ENCODE measurements at places on chromosomes 1 and 21.

DNA sequence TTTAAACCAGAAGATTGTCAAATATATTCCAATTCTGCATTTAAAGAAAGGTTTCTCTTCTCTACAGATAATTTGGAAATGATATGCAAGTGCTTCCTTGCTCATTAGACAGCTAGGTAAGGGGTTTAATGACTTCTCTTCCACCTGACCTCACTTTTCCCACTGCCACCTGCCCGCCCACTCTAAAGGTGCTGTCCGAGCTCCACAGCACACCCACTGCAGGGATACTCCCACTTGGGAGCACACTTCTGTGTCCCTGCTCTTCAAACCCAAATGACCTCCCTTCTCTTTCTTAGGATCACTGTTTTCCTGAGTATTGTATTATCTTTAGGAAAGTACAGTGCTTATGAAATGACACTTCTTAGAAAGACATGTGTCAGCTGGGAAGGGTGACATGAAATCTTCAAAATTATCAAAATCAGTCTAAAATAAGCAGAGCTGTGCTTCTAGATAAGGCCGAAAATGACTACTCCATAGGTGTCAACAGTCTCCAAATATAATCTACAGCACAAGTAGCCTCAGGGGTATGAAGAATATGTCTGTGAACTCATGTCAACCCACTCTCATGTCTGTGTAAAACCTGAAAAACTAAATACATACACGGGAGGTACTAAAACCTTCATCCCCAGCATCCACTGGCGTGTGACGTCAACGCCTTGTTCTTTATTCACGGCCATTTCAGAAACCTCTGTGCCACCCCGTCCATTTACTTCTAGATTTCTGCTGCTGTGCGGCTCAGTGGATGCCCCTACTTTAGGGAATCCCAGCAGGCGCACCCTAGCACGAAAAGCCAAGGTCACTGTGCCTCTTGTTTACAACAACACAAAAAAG lies 71.0 kb downstream of the SLC45A1 start:
- no peak for DNase-seq

DNA sequence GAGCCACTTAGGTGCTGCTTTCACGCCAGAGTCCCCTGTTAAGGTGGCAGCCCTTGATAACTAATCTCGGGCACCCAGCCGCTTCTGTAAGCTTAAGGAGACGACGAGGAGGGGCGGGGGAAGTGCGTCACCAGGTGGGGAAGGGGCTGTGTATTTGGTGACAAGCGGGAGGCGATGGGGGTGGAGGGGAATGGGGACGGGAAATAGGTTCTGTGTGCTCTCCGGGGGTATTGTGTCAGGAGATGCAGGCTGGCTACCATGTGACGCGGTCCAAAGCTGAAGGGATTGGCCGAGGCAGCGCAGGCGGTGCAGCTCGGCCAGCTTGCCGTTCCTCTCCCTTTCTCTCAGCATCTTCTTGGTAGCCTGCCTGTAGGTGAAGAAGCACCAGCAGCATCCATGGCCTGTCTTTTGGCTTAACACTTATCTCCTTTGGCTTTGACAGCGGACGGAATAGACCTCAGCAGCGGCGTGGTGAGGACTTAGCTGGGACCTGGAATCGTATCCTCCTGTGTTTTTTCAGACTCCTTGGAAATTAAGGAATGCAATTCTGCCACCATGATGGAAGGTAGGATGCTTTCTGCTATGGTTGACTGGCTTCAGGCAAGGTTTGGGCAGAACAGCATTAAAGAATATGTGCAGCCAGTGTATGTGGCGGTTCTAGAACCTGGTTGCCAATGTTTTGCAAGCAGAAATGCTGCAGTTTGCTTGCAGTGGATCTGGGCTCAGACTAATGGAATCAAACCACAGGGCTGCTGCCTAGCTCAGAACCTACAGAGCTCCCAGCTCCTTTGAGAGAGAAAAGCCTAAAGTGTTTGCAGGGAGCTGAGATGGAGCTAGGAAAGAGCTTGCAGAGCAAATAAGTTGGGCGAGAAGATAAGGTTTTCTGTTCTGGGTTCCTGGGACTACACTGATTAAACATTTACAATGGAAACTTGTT lies at the start of gene SGIP1:
Gene SGIP1, plus strand, starts transcription at position 350 of the 937 bp plus-strand sequence. Its CDS starts 206 bp downstream, at position 556.
- DNase-seq: no peak

- no peak for DNase-seq
These were observed 189.6 kb downstream of the PLPP3 start for GRCh38 chr1:56389813-56390212.

GRCh38 chr1:64508629-64509028 lies 38.7 kb downstream of the CACHD1 start:
- no peak for DNase-seq

DNA sequence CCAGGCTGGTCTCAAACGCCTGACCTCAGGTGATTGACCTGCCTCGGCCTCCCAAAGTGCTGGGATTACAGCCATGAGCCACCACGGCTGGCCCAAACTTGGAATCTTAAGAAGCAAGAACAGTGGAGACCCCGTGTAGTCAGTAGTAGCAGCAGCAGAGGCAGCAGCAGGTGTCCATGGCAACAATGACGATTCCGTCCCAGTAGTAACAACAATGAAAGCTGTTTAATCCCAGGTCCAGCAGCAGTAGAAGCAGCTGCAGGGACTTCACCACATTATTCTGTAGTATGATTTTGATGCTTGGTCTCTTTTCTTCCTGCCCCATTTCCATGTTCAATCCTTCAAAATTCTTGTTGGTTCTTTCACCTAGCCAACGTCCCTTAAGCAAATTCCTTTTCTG lies 69.6 kb upstream of the KCTD3 start:
- DNase-seq: no peak

- DNase-seq: no peak
These were observed 32.0 kb downstream of the WDR26 start for GRCh38 chr1:224402472-224403036.

- DNase-seq: no peak
These were observed 37.7 kb downstream of the MYOM3 start for GRCh38 chr1:24074196-24074595.

Measured in NCI-H2107 (cell line).